Thyroid gland (tissue), 4 donors: ENCODE measurements at places on chromosomes 2 and 18.

- no peak overlapping the region for H3K4me3 ChIP-seq
- H3K27ac ChIP-seq, result no peak overlapping the region
- no peaks in the 10 kb centered on the region for H3K4me1 ChIP-seq
- no peaks in the 10 kb centered on the region for H3K36me3 ChIP-seq
- no peaks in the 10 kb centered on the region for H3K27me3 ChIP-seq
- no peak for DNase-seq
These were observed 85.9 kb downstream of the CBLN2 start for GRCh38 chr18:72458271-72458670.

DNA sequence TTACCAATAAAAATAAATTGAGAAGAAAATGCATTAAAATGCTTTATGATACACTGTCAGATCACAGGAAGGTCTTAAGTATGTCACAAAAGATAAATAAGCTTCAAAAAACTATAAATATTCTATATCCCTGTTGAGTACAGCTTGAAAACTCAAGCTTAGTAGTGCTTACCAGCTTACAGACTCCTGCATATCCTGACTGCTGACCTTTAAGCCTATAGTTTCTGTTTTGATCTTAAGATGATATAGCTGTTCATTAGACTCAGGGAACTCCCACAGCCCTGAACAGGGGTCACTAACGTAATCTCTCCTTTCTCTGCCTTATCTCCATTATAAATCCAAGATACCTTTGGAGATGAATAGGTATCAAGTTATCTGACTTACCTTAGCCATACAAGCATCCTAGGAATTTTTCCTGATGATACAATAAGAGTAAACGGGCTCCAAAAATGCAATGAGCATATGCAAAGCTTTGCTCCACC, 93.7 kb upstream of the RBBP8 start:
- DNase-seq, result no peak
- H3K4me1 ChIP-seq, result no peaks in the 10 kb centered on the region
- no peaks in the 10 kb centered on the region for H3K27me3 ChIP-seq
- no peaks in the 10 kb centered on the region for H3K36me3 ChIP-seq
- no peak overlapping the region for H3K4me3 ChIP-seq
- H3K27ac ChIP-seq, result no peak overlapping the region

DNA sequence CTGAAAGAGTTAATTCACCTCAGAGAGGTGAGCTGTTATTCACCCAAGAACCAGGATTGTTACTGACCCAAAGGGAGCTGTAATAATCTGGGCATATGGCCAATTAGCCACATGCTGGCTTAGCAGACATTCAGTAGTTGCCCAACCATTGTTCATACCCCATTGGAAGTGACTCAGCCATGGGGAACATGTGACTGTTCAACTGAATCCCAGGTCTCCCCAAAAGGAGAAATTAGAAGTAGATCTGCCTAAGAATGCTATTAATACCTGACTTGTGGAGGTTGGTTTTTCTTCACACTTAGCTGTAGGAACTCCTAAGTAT, 272.6 kb upstream of the UBE2E3 start:
- H3K36me3 ChIP-seq, result no peaks in the 10 kb centered on the region
- H3K27ac ChIP-seq, result no peak overlapping the region
- no peaks in the 10 kb centered on the region for H3K27me3 ChIP-seq
- no peaks in the 10 kb centered on the region for H3K4me1 ChIP-seq
- no peak overlapping the region for H3K4me3 ChIP-seq

DNA sequence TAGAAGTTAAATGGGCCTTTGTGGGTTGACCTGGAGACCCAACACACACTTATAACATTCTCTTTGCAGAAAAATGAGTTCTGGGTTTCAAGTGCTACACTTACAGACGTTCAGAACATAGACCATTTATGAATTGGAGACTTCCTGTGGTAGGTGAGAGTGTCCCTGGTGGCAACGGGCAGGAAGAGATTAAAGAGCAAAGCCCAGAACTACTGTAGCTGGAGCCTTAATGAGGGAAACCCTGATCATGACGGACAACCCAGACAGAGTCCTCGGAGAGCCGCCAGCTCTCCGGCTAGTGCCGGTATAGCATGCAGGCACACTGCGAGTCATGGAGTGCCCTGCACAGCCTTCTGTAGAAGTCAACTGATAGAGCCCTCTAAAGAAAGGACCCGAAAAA, 44.5 kb upstream of the RMDN2 start:
- no peaks in the 10 kb centered on the region for H3K36me3 ChIP-seq
- DNase-seq, result no peak
- H3K4me3 ChIP-seq, result no peak overlapping the region
- no peaks in the 10 kb centered on the region for H3K27me3 ChIP-seq

DNA sequence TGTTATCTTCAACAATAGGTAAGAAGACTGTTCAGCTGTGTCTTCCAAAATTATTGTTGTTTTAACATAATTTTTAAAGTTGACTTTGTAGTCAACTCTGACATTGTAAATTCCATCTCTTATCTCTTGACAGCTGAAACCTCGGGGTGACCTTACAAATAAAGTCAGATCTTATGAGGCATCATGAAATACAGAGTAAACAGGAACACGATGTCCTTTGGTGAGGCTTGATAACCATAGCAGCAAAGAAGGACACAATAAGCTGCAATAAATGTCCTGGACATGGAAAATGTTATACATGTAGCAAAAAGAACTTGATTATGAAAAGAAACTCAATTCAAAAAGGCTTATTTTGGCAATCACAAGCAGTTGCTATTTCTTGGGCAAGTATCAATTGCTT, 618.9 kb upstream of the SLC39A10 start:
- no peaks in the 10 kb centered on the region for H3K4me1 ChIP-seq
- DNase-seq, result no peak
- H3K27me3 ChIP-seq, result no peaks in the 10 kb centered on the region
- no peak overlapping the region for H3K4me3 ChIP-seq
- no peak overlapping the region for H3K27ac ChIP-seq

DNA sequence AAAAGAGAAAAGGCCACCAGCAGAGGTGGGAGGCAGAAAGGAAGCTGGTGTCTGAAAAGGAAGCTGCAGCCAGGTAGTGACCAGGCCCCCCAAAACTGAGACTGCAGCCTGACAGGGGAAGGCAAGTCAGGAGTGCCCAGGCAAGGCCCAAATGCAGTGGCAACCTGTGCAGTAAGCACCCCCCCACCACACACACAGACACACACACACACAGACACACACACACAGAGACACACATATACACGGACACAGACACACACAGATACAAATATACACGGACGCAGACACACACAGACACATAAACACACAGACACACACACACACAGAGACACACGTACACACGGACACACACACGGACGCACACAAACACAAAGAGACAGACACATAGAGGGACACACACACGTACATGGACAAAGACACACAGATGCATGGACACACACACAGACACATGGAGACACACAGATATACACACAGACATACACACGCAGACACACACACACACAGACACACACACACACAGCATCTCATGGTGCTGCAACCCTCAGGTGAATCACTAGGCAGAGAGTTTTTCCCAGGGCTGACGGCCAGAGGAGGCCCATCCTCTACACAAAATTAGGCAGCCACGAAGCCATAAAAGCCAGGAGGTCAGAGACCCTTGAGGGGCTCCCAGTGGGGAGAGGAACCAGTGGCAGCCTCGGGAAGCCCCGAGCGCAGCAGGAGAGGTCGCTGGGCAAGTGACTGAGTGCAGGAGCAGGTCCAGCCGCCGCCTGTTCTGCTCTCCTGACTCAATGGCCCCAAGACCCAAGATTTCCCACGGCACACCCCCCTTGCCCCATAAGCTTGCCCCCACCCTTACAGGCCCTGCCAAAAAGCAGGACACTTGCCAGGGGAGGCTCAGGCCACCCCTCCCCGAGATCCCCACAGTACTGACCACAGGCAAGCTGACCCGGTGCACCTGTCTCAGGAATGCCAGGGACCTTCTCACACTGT, 6.3 kb downstream of the SDC1 start:
- DNase-seq, result no peak
- H3K4me1 ChIP-seq, result peaks cover 17% of the 10 kb centered on the region
- no peaks in the 10 kb centered on the region for H3K36me3 ChIP-seq
- no peak overlapping the region for H3K27ac ChIP-seq

- DNase-seq, result no peak
- no peaks in the 10 kb centered on the region for H3K4me1 ChIP-seq
- H3K4me3 ChIP-seq, result no peak overlapping the region
These were observed 9.4 kb downstream of the COLEC11 start for GRCh38 chr2:3604207-3604877.
